Spleen (tissue), 13 donors: ENCODE measurements at places on chromosomes 7 and 10. TPM values are rescaled to one million over a fixed set of nuclear protein-coding genes. Genes with fewer than 3 reads are reported as not detected.

LMTK2 gene
- total RNA-seq = 20.6 TPM

IFIT2 gene
- total RNA-seq = 12.8 TPM

AKR1C8 gene
- not detected for total RNA-seq

CHRM2 gene
- not detected for total RNA-seq

PVRIG gene
- total RNA-seq = 21.9 TPM

FANK1 gene
- total RNA-seq = not detected

IGFBP1 gene
- total RNA-seq = not detected

NUDT13 gene
- total RNA-seq = 2.2 TPM

GALNT17 gene
- 3.8 TPM for total RNA-seq

WDR86 gene
- 67.3 TPM for total RNA-seq

PNLIPRP3 gene
- total RNA-seq = not detected

MYPN gene
- 0.10 TPM for total RNA-seq

NHLRC2 gene
- total RNA-seq = 49.7 TPM

KIF20B gene
- 9.1 TPM for total RNA-seq

CDC14C gene
- total RNA-seq = not detected

TCERG1L gene
- 0.17 TPM for total RNA-seq

GPR26 gene
- not detected for total RNA-seq

SLC18A3 gene
- total RNA-seq = not detected

NPFFR1 gene
- 0.09 TPM for total RNA-seq

C10orf67 gene
- not detected for total RNA-seq

TMEM178B gene
- total RNA-seq = 0.51 TPM

PIK3CG gene
- 38.6 TPM for total RNA-seq

PPP1R17 gene
- total RNA-seq = not detected

LRRC61 gene
- 21.7 TPM for total RNA-seq

SLC4A2 gene
- 96.6 TPM for total RNA-seq

ARMS2 gene
- not detected for total RNA-seq

RPEL1 gene
- not detected for total RNA-seq

CTAGE6 gene
- total RNA-seq = 2.4 TPM

UTF1 gene
- not detected for total RNA-seq

MKLN1 gene
- total RNA-seq = 77.6 TPM

COG5 gene
- 86.6 TPM for total RNA-seq

SNX10 gene
- total RNA-seq = 33.8 TPM

CHAT gene
- total RNA-seq = not detected

H2BK1 gene
- total RNA-seq = not detected

NODAL gene
- total RNA-seq = not detected
